GM18507 (cell line): ENCODE measurements at places on chromosomes 2 and 18.

DNA sequence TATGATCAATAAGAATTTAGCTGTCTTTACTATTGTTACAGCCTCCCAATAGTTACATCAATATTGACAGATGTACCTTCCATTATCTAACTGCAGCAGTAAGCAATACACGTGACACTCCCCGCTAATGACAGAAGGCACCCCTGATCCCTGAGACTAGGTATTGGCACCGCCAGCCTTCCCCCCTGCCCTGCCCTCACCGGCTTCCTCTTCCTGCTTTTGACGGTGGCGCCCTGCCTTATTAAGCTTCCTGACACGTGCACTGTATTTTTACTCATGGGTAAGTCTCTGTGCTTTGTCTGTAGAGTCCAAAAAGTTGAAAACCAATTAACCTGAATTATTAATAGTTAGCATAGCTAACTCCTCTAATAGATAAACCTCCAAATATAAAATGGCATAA is 223.5 kb downstream of the EIPR1 start:
- no peak for DNase-seq

DNA sequence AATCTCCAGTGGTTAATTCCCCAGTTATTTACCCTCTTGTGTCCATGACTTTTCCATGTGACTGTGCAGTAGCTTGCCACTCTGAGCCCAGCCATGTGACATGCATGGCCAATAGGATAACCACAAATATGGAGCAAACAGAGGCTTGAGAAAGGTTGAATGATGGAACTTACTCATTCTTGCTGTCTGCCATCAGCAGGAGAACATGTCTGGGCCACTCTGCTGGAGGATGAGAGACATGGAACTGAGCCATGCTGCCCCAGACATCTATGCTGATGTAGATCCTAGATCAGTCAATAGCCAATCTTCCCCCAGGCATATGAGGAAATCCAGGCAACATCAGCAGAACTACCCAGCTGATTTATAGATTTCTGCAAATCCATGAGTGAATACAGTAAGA is 992.3 kb upstream of the FANCL start:
- no peak for DNase-seq

DNA sequence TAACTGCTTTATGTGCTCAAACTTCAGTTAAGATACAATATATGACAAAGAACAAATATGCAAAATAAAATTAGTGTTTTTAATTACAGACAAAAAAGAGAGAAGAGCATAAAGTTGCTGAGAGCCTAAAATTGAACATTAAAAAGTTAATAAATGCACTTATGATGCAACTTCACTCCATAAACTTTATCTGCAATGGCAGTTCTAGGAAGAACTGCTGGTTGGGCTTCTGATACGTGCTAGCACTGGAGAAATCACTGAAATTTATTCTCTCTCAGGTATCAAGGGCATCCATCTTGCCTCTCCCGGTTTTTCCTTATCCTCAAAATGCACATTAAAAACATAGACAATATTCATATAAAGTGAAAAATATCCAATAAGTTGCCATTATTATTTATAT is 35.7 kb downstream of the MYO3B start:
- DNase-seq: no peak

DNA sequence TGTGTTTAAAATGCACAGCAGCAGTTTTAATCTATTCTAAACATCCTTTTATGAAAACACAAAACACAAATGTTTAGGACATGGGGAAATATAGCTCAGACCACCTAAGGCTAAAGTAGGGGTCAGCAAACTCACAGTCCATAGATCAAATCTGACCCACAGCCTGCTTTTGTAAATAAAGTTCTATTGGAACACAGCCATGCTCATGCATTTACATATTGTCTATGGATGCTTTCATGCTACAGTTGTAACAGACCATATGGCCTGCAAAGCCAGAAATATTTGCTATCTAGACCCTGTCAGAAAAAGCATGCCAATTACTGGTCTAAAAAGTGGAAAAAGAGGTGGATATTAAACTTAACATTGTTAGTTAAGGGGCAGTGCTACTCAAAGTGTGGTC is 1105.4 kb upstream of the KLHL29 start:
- no peak for DNase-seq

GRCh38 chr18:9403795-9404564 is 69.4 kb downstream of the TWSG1 start:
- no peak for DNase-seq

DNA sequence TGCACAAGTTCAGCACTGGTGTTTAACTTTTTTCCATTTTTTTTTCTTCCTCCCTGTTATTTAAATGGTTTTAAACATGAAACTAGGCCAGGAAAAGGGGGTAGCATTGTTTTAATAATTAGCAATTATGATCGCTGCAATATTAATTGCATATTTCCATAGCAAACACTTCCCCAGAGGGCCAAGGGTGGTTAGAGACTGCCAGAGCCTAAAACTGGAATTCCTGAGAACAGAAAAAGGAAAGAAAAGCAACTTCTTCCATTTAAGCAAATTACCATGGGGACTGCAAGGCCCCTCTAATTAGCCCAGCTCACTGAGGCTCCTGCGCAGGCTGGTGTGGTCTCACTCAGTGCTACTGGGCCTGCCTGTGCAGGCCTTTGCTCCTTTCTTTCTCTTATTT is 201.5 kb downstream of the SMAD2 start:
- no peak for DNase-seq

DNA sequence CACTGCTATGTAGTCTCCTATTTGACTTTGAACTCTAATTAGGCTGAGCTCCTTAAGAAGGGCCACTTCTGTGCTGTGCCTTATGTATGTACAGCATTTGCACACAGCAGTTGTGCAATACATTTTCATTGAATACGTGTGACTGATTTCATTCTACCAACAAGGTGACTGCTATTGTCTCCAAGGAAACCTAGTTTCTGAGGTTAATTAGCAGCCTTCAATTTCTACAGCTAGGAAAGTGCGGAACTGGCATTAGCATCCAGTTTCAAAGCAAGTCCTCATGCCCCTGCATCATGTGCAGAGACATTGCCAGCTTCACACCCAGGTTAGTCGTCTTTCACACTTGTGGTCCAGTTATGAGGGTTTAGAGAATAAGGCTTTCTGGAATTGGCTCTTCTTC is 58.6 kb downstream of the NCK2 start:
- DNase-seq: no peak
